Endothelial cell (in vitro differentiated cells): ENCODE measurements at places on chromosomes 5 and 9.

DNA sequence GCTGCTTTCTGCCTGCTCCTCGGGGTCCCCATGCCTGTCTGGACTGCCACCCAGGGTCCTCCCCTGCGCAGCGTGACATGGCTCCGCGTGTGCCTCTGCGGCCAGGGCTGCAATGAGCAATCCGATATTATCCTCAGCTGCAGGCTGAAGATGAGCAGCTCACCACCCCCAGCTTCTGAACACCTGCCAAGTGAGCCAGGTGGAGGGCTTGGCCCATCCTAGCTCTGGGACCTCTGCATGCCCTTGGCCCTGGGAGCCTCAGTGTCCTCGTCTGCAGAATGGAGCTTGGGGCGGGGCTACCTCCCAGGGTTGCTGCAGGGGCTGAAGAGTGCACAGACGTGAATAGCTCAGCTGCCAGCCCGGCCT is 4.1 kb upstream of the MYMK start:
- DNase-seq = no peak
- no peak overlapping the region for H3K27ac ChIP-seq
- H3K27me3 ChIP-seq = peaks cover 6% of the 10 kb centered on the region
- H3K4me3 ChIP-seq = no peak overlapping the region

DNA sequence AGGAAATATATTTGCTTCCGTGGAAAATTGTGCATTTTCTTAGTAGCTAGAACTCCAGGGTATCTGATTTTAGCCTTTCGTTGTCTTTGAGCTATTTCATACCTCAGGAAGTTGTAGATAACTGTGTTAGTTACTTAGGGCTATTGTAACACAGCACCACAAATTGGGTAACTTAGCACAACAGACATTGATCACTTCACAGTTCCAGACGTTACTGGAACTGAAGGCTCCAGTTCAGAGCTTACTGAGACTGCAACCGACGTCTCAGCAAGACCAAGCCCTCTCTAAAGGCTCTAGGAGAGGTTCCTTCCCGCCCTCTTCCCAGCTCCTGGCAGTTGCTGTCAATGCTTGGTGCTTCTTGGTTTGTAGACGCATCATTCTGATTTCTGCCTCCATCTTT is 17.7 kb upstream of the ANKRD33B start:
- no peak for DNase-seq
- no peak overlapping the region for H3K27ac ChIP-seq
- H3K4me3 ChIP-seq = no peak overlapping the region
- no peaks in the 10 kb centered on the region for H3K4me1 ChIP-seq
- peaks cover 6% of the 10 kb centered on the region for H3K27me3 ChIP-seq

- H3K4me3 ChIP-seq = no peak overlapping the region
- no peaks in the 10 kb centered on the region for H3K36me3 ChIP-seq
- H3K4me1 ChIP-seq = no peaks in the 10 kb centered on the region
- DNase-seq = no peak
- peaks cover 2% of the 10 kb centered on the region for H3K27me3 ChIP-seq
These were observed 45.5 kb downstream of the PHF2 start for GRCh38 chr9:93621922-93622321.

DNA sequence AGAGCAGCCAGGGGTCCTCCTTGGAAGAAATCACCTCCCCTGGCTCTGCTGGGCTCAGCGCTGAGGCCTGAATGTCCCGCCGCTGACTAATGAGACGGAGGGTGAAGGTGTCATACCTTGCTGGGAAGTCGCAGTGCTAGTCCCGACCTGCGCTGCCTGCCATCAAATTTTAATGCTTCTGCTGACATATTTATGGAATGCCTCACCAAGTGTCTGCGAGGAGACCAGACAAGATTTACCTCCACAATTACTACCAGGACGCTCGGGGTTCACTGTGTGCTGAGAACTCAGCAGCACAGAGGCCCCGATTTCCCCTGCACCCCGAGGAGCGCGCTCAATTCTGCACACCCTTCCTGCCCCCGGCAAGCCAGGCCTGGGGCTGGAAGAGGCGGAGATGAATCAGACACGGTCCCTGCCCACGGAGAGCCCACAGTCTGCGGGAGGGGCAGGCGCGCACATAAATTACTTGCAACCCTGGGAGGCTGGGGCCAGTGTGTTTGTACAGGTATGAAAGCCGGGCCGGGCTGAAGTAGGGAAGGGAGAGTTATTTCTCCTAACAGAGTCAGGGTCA is 175.2 kb downstream of the PAX5 start:
- no peak for DNase-seq
- no peaks in the 10 kb centered on the region for H3K36me3 ChIP-seq
- no peaks in the 10 kb centered on the region for H3K27me3 ChIP-seq
- peaks cover 12% of the 10 kb centered on the region for H3K4me1 ChIP-seq
- H3K27ac ChIP-seq = no peak overlapping the region
- H3K4me3 ChIP-seq = no peak overlapping the region

- peaks cover 26% of the 10 kb centered on the region for H3K27me3 ChIP-seq
- no peak for DNase-seq
- peaks cover 22% of the 10 kb centered on the region for H3K4me1 ChIP-seq
These were observed 184.7 kb downstream of the C9orf50 start for GRCh38 chr9:129435988-129436717.
